NCI-H1048 (cell line): ENCODE measurements at places on chromosomes 11 and 22.

DNA sequence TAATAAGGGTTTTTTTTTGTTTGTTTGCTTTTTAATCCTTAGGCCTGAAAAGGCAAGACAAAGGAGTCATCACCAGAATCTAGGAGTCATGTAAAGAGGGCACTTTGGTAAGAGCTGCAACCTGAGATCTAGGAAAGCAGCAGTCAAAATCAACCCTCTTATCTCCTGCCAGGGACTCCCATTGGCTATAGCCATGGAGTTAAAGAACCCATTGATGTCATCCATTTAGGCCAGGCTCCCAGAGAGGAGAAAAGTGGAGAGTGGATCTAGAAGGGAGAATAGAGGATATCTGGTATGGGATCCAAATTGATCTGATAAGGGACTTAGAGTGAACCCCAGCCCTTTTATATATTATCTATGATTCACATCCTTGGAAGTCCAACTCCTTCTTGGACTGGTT, 35.9 kb downstream of the ZNF215 start:
- DNase-seq: no peak

DNA sequence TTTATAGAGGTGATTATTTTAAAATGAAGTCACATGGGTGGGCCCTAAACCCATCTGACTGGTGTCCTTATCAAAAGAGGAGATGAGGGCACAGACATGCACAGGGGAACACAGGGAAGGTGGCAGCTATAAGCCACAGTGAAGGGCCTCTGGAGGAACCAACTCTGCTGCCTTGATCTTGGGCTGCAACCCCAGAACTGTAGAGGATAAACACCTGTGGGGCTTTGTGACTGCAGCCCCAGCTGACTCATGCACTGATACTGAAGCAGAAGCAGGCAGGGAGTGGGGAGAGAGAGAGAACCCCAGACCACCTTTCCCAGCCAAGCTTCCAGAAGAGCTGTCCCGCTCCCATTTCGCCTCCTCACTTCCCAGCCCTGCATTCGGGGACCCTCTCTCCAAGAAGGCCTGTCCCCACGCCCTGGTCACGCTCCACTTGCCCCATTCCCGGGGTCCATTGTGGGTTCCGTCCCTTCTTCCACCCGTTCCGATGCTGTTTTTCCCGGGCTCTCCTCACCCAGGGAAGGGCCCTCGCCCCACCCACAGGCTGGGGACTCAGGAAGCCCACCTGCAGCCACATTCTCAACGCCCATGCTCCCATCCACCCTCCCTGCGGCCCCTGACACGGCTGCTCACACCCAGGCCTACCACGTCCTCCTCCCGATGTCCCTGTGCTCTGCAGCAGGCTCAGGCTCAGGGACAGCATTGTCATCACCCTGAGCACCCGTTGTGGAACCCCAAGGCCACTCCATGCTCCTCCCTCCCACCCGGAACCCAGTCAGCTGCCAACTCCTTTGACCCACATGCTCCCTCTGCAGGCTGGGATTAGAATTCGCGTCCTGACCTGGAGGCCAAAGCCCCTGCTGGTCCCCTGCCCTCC, 90.8 kb upstream of the SHANK2 start:
- DNase-seq: no peak

DNA sequence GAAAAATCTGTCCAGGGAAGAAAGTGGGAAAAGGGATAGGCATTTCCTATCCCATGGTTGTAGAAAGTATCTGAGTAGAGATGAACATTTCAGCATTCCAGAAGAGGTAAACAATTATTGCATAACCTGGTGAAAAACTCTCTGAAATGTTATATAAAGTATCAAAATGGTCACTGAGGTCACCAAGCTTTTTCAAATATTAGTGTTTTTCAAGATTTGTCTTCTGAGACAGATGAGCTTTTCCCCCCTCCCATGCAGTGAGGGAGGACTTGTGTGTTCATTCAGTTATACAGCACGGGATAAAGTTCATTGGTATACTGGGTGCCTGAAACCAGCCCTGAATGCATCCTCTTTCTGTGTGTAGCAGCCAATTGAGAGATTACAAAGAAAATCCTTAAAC, 1.9 kb upstream of the DEPDC7 start:
- no peak for DNase-seq

GRCh38 chr11:63816166-63816565, 2.9 kb downstream of the SPINDOC start:
- no peak for DNase-seq

DNA sequence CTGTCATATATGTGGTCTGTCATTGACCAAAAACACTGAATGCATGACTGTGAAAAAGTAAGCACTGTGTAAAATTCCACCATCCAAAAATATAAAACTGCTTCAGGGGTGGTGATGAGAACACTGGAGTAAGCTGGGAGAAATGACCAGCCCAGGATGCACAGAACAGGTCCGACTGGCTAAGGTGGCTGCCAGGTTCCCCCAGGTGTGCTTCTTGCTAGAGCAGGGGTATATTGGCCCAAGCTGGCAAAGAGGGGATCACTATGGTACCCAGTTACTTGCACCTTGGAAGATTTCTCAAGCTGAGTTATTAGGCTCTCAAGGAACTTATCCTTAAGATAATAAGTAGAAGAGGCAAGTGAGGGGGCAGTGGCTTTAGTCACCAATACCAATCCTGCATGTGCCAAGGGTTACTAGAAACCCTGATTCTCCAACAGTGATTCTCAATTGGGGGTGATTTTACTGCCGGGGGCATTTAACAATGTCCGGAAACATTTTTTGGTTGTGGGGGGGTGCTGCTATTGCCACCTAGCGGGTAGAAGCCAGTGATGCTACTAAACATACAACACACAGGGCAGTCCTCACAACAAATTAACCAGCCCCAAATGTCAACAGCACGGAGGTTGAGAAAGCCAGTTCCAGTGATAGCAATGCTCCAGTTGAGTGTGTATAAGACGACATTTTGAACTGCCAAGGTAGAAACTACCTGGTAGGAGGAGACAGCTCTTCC, 15.7 kb downstream of the SNU13 start:
- no peak for DNase-seq

DNA sequence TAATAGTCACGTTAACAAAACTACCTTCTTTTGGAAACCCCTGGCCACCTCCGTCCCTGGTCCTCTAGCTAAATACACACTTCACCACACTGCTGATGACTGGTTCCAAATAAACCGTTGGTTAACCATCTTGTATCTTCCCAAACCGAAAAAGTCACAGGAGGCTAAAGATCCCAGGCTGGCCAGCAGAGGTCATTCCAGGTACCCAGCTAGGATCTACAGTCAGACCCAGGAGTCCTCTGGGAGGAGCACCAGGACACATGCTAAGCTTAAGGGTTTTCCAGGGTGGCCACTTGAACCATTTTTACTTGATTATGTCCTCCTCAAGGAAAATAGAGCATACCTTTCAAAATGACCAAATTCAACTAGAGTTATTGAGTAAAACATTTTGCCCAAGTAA, 103.2 kb downstream of the ETS1 start:
- no peak for DNase-seq

DNA sequence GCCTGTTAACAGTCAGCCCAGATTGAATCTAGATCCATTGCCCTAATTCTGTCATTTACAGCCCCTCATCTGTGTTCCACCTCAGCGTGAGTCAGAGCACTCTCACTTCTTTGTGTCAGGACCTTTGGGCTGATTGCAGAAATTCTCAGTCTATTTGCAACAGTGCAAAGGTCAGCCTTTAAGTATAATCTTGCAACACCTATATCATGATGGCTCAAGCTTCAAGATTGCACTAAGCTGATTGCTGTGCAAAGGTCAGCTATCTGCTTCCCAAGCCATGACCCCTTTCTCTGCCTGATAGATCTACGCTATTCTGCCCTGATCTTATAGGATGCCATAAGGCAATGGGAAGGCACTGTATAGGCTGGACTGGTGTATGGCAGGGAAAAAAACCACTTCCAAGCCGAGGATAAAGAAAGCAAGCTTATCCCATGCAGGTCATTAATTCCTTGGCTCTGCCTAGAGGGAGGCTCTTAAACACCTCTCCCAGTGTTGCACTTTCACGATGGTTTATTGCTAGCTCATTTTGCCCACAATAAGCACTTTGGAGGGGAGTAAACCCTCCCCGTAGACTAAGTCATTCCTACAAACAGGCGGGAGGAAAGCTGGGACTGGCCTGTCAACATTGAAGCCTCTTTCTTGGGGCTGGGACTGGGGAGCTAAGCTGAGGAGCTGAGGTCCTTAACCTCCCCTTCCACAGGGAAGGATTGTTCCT, 100.6 kb downstream of the RRAS2 start:
- no peak for DNase-seq

DNA sequence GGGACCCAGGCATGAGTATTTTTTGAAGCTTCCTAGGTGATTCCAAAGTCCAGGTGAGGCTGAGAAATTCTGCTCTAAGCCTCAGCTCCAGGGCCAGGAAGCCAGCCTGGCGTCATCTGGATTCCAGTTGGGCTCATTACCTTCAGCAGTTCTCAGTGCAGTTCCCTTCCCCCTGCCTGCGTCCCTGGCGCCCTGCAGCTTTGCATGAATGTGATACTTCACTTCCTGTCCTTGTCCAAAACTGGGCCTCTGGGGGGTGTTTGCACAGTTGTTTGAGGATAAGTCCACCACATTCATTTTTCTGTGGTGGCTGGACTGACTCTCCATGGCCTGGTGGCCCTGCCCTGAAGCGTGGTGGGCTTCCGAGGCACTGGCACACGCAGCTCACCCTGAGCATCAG, 98.1 kb downstream of the TENM4 start:
- DNase-seq: no peak

GRCh38 chr22:37507731-37508130, 11.5 kb downstream of the CARD10 start:
- DNase-seq: no peak

DNA sequence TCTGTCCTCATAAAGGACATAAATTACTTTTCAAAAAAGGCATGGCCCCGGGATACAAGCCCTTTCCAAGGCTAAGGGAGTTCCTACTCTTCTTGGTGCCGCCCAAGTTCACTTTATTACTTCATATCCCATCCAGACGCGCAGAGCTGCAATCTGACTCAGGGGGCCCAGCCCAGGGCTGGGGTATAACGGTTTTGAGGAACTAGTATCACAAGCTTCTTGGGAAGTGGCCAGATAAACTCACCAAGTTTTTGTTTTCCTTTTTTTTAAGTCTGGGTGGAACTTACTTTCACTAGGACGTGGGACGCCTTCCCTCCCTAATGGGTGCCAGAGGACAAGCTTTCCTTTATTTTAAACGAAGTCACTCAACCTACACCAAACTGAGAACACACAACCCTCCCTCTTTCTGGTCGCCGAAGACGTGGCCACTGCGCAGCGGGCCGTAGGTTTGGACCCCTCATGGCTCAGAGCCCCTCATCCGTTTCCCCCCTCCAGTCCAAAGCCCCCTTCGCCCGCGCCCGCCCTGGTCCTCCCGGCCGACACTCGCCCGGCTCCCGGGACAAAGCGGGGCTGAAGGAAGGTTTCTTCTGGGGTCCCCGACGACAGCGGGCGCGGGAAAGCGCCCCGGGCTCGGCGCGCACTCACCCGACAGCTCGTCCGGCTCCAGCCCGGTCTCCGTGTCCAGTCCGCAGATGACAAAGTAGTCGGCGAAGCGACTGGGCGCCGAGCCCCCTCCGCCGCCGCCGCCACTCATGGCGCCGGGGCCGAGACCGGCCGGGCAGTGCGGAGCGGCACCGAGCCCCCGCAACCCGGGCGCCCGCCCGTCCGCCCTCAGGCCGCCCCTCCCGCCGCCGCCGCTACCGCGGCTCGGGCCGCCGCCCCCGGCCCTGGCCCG, 587 bp downstream of the DENND5A start:
- DNase-seq: no peak

DNA sequence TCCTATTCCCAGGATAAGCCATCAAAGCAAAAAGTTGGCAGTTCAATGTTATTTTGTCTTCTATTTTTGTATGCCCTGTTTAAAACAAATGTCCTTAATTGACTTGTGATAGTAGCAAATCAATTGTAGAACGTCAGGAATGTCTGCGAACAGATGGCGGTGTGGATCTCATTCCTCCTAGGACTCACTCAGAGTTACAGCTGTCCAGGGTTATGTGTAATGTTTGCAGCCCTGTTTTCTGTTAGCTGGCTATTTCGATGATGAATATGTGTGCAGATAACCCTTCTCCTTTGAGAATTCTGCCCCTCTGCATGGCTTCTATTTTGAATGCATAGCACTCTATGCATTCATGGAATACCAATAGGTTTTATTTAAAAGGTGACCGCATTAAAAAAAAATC, 1248.0 kb upstream of the CNTN5 start:
- no peak for DNase-seq

GRCh38 chr11:121464352-121464946, 11.7 kb upstream of the SORL1-AS1 start:
- DNase-seq: no peak

- DNase-seq: no peak
Observed at GRCh38 chr11:99352642-99353041, 331.9 kb downstream of the CNTN5 start.

GRCh38 chr11:64720640-64721358, 2.2 kb downstream of the NRXN2 start:
- DNase-seq: no peak

GRCh38 chr11:39102236-39102635, 2357.2 kb downstream of the LRRC4C start:
- no peak for DNase-seq

GRCh38 chr11:102530558-102530957, at the start of gene MMP7:
Gene MMP7, minus strand, starts transcription at chr11:102530747. Its CDS starts 47 bp downstream, at chr11:102530700.
- no peak for DNase-seq

DNA sequence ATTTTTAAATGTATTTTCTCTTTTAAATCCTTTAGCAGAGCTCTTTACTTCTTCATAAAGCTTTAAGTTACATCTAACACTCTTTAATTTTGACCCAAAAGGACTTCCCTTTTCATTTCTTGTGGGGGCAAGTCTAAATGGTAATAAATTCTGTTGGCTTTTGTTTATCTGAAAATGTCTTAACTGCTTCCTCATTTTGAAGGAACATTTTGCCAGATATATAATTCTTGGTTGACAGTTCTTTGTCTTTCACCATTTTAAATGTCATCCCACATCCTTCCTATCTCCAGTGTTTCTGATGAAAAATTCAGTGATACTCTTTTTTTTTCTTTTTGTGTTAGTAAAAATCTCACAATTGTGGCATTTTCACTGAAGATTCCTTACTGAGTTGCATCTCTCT, 44.7 kb upstream of the ZBTB44 start:
- no peak for DNase-seq

GRCh38 chr11:95751515-95751914, 38.1 kb downstream of the FAM76B start:
- no peak for DNase-seq

- DNase-seq: no peak
Observed at GRCh38 chr22:43206509-43207161, 19.7 kb upstream of the TTLL12 start.

GRCh38 chr11:6298605-6299004, 21.7 kb downstream of the CAVIN3 start:
- no peak for DNase-seq

DNA sequence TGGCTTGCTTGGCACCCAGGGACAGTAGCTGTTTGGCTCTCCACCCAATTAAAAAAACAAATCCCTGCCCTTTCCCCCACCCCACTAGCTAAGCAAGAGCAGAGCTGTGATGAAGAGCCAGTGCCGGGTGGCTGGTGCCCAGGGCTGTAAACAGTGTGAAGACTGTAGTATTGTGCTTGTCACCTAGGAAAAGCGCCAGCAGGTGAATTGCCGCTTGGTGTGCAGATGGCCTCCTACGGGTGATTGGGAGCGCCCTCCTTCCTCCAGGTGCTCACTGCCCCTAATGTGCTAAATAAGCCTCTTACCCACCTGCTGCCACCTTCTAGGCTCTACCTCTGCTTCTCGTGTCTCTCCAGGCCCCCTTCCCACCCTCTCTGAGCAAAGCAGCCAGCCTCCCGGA, 18.4 kb upstream of the RAPSN start:
- DNase-seq: no peak
